ENCODE measurements at places on chromosomes 7 and 10.

DNA sequence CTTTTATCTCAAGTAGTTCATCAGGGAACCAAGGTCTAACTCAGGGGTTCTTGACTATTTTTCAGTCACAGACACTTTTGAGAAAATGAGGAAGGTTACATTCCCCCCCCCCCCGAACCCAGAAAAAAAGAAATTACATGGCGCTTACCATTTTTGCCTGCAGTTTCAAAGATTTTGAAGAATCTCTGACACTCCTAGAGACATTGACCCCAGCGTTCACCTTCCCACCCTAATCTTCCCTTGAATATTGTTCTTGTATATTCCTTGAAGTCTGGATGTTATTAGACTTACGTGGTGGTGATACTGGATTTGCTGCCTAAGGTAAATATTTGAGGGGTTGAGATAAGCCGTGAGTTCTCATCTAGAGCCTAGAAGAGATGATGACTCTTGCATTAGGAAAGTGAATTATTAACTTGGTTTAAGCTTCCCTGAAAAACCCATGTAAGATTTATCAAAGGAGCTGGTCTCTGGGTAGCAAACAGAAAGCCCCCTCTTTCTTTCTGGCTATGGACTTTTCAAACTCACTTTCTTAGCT, 245.7 kb upstream of the FOXK1 start:
- DNase-seq: no peak

DNA sequence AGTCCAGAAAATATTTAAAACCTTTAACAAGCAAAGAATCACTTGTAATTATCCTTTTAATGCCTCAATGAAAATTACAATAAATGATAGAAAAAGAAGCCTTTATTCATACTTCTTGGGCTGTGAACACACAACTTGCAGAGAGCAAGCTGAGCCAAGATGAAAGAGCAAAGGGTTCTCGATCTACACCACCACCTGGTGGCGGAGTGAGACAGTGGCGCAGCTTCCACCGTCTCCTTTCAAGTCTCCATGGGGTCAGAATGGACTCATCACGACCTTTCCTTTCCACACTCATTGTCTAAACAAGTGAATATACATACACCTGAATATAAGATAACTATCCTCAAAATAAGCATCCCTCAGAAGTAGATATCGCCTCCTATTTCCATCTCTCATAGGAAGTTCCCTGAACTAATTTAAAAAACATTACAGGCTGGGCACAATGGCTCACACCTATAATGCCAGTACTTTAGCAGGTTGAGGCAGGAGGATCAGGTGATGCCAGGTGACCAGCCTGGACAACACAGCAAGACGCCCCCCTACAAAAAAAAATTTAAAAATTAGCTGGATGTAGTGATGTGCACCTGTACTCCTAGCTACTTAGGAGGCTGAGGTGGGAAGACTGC, 40.7 kb downstream of the ATE1 start:
- DNase-seq: no peak

- no peak for DNase-seq
Measured at GRCh38 chr7:125648543-125648942, 718.9 kb upstream of the POT1 start.

- no peak for DNase-seq
Measured at GRCh38 chr7:4838626-4839334, 23.1 kb downstream of the PAPOLB start.

GRCh38 chr7:117679120-117679519, 194.1 kb downstream of the CTTNBP2 start:
- no peak for DNase-seq
